Stimulated activated CD4-positive, alpha-beta T cell treated with anti-CD3 and anti-CD28 coated beads, TNF-alpha, amount 100 ng/mL, for 4 hours (primary cell): ENCODE measurements at places on chromosomes 3 and 15.

DNA sequence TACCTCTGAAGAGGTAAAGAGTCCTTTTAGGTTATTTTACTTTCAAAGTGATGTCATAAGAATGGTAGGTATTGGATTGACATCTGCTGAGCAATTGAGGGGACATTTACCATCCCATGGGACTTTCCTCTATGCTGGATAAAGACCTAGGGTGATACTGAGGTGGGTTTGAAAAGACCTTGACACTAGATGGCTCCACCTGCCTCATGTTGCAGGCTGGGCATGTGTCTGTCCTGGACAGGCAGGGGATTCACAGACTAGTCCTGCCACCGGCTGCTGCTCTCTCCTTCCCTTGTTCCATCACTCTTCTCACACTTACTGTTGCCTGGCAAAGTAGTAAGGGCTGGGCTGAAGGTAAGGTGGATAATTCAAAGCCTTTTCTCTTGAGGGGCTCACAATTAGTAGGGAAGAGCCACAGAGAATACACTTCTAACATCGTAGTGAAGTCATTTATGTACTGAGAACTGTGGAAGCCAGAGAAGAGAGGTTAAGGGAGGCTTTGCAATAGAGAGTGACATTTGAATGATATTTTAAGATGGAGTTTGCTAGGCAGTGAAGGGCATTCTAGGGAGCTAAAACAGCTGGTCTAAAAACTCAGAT is 27.7 kb downstream of the TRAK1 start:
- no peak for DNase-seq

GRCh38 chr3:108127301-108127988 is 36.6 kb upstream of the CD47 start:
- peak; percentile 50 for DNase-seq

DNA sequence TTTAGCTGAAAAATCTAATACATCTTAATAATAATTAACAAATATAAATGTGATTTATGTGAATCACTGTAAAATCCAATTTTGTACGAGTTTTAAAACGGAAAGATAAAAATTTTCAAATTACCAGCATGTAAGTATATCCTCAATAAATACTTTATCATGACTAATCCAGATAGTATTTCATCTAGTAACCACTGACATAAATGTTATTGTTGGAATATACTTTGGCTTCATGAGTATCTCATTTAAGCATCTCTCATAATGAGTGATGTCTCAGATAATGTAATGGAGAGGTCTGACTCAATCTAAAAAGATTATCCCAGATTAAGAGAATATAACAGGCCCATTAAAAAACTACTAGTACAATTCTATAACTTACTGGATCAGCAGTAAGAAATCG is 216.3 kb downstream of the STAG1 start:
- no peak for DNase-seq

DNA sequence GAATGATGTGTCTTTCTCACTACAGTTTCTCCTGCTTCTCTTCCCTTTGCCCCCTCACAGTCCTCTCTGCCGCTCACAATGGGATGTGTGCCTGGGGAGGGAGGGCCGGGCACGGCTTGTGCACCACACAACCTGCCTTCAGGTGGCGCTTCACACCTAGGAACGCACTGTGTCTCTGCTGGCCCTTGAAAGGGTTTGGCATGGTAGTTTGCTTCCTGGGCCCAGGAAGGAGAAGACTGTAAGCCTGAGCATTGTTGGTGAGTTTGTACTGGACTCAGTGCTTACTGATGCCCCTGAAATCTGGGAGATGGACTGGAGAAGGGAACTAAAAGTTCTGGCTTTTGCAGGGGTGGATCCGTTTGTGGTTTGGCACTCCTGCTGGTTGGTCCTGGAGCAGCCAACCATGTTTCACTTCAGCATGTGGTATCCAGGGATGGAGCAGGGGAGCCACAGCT is 9.2 kb downstream of the ALPK3 start:
- no peak for DNase-seq

GRCh38 chr3:137008976-137009375 is 51.2 kb downstream of the IL20RB start:
- DNase-seq: no peak

GRCh38 chr3:127584734-127585133 is 5.8 kb downstream of the TPRA1 start:
- no peak for DNase-seq

GRCh38 chr15:99409097-99409473 is 156.7 kb upstream of the MEF2A start:
- no peak for DNase-seq

GRCh38 chr3:150544041-150544440 is 2.3 kb downstream of the SERP1 start:
- no peak for DNase-seq

DNA sequence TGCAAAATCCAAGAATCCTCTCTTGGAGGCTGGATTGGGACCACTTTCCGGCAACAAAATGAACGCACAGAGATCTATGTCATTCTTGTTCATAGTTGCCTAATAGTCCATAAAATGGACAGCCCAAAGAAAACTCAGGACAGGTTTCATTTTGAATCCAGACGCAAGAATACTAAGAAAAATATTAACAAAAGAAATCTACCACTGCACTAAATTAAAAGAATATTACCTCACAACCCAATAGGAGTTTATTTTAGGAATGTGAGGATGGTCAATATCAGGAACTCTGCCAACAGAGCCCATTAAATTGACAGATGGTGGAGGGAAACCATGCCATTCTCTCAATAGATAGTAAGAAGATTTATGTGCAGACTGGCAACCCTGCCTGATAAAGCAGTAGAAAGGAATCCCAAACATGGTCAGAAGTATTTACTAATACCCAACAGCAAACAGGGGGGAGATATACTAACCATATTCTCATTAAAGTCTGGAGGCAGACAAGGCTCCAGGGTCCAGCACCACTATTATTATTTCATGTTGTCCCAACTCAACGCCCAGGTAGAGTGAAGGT is 127.6 kb downstream of the SMAD6 start:
- no peak for DNase-seq

GRCh38 chr3:101702726-101703125 is 16.2 kb upstream of the RPL24 start:
- DNase-seq: no peak

DNA sequence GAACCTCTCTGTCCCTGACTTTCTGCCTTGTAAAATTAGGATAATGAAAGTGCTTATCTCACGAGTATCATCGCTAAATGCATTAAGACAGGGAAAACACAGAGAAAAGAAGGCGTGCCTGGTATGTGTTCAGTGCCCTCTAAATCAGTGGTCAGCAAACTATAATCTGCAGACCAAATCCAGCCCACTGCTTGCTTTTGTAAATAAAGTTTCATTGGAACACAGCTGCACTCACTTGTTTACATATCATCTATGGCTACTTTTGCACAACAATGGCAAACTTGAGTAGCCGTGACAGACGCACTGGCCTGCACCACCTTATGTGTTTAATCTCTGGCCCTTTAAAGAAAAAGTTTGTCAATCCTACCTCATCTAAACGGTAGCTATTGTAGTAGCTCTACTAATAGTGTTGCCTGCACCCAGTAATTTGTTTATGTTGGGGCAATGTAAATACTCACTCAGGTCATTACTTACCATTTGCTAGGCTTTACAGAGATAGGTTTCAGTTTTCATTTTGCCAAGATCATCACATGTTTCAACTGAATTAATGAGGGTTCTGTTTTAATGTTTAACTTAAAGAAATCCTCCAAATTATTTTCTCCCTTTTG is 229.4 kb downstream of the FEZF2 start:
- DNase-seq: no peak

- no peak for DNase-seq
These were observed 38.8 kb downstream of the AKAP13 start for GRCh38 chr15:85419161-85419560.

DNA sequence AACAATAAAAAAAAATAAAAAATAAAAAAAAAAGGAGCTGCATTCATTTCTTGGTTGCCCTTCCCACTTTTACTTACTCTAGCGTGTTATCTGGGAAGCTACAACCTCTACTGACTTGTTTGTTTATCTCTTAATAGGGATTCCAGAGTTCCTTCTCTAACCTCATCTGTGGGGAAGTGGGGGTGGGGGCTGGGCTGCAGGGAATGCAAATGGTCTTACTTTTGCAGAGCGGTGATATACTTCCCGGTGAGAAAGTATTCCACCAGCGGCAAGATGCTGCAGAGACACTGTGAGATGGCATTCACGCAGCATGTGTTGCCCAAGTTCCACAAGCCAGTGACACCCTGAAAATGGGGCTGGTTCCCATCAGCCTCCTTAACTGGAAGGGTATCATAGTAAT is 2.1 kb downstream of the USP50 start:
- no peak for DNase-seq

DNA sequence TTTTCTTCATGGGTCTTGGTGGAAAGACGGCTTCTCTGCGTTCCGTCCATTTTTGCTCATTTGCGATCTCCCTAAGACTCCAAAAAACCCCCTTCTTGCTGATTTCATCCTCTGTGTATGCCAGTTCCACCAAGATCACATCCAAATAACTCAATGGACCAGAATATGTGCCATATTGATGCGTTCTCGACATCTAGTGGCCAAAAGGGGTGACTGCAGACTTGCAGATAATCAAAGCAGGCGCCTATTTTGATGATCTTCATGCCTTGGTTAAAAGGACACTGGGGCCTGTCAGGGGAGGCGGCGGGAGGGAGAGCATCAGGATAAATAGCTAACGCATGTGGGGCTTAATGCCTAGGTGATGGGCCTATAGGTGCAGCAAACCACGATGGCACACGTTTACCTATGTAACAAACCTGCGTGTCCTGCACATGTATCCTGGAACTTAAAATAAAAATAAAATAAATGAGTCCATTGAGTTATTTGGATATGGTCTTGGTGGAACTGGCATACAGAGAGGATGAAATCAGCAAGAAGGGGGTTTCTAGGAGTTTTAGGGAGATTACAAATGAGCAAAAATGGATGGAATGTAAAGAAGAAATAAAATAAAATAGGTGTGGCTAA is 104.2 kb upstream of the RAD18 start:
- no peak for DNase-seq

- no peak for DNase-seq
These were observed 475 bp downstream of the SPSB4 start for GRCh38 chr3:141051443-141052200.

- DNase-seq: no peak
These were observed 34.5 kb downstream of the UMPS start for GRCh38 chr3:124764746-124765145.

DNA sequence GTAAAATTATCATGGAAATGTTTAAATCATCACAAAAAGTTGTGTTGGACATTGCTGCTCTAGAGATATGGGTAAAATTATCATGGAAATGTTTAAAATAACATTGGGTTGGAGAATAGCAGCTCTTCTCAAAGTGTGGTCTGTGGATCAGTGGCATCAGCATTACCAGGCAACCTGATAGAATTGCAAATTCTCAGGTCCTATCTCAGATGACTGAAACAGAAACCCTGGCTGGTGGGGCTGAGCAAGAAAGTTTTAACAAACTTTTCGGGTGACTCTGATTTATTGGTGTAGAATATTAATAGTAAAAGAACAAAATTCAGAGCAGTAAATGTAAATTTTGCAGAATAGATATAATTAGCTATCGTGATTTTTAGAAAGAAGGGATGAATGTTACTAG is 28.9 kb downstream of the NXPE3 start:
- no peak for DNase-seq

DNA sequence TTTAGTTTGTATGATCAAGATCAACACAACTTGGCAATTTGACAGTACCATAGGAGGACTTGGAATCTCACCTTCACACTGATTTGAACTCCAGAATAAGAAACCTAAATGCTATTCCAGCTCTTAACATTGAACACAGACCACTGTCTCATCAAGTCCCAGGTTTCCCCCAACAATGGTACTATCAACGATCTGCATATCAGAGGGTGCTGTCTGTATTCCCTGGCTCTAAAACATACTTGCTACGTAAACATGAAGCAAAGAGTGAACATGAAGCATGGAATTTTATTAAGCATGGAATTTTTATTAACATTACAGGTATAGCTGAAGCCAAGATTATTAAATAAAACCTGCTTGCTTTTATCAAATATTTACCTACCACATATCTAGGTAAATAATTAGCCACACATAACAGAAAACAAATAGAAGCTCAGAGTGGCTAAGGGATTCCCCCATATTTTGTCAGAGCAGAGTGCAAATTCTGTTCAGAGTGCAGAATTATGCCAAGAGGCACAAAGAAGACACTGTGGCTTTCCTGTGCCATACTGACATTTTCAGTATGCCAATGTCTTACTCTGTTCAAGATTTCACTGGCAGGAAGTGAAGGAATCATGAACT is 22.2 kb upstream of the RIOX2 start:
- DNase-seq: no peak

DNA sequence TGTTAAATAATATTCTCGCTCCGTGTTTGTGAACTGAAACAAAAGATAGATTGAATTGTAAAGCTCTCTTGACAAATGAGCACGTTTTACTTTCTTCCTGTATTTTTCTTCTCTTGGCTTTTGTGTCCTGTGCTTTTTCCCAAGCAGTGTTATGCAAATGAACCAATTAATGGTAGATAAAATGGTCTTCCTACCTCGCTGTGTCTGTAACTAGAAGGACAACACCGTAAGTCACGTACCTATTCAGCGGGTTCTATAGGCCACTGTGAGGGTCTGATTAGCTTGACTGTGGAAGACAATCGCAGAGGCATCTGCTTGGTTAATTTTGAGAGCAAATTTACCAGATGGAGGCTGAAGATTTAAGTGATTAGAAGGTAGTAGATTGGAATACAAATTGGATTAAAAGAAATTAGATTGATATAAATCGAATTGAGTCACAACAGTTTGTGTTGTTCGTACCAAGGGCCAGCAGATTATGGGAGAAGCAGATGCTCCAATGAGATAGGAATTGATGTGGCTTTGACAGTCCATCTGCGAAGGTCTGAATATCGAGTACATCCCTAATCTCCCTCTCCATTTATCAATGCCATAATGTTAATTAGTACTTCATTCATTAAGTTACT is 40.2 kb downstream of the ROBO2 start:
- no peak for DNase-seq

DNA sequence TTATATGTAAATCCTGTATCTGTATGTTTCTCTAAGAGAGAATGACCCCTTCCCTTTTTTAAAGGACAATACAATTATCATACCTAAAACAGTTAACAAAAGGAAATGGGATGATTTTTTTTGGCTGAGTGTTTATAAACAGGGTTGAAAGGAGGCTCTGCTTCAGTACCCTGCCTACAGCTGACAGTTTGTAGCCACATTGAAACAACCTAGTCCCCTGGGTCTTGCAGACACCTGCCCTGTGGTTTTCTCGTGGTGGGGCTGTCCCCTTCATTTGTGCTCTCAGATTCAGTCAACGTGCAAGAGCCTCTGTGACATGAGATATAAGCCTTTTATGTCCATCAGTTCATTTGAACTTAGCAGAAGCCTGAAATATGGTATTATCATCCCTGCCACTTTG is 2.3 kb upstream of the HMCES start:
- DNase-seq: no peak

- DNase-seq: peak; percentile 11
These were observed 70.6 kb upstream of the STT3B start for GRCh38 chr3:31462050-31462569.

GRCh38 chr3:102972350-102972749 is 537.5 kb downstream of the ZPLD1 start:
- no peak for DNase-seq
